Activated naive CD4-positive, alpha-beta T cell (primary cell): ENCODE measurements at places on chromosomes 3 and 15.

DNA sequence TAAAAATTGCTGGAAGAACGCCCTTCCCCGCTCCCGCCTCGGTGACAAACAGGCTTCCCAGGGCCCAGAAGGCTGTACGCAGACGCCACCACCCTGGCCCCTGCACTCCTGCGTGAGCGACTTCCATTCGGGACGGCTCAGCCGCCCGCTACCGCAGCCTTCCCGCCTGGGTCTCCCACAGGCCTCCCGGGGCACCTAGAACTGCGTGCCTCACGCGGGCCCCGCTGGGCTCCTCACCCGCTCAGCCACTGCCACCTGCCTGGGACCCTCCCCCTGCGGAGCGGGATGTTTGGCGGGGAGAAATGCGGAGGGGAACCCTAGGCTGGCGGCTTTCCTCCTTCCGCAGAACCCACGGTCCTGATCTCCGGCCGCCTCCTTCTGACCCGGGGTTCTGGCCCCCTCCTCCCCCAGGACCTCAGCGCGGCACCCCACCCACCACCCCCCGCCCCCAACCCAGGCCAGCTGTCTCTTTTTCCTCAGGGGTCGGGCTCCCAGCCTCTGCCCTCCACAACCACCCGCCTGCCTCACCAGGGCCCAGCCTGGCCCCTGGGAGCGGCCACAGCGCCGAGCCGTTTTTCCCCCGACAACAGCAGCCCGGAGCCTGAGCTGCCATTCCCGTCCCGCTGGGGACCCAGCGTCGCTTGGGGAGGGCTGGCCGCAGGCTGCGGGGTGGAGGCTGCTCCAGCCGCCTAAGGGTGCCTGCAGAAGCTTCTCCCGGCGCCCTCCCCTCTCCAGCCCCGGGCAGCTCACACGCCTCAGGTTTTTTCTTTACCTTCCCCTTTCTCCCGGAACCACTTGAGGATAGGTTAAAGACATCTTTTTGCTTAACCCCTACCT, 27.6 kb upstream of the RAB7A start:
- no peak for DNase-seq

DNA sequence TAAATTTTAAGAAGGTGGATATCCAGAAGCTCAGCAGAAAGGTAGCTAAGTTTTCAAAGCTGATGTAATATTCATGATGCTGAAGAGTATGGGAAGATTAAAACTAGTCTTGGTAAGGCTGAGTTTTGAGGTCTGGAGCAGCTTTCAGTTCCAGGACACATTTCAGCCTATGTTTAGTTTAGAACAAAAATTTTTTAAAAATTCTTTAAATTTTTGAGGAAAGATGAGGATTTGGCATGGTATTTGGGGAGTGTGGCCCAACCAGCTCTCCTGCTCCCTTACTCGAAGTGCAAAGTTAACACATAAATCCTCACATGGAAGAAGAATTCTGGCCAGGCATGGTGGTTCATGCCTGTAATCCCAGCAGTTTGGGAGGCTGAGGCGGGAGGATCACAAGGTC, 1039.1 kb downstream of the NAALADL2 start:
- no peak for DNase-seq

DNA sequence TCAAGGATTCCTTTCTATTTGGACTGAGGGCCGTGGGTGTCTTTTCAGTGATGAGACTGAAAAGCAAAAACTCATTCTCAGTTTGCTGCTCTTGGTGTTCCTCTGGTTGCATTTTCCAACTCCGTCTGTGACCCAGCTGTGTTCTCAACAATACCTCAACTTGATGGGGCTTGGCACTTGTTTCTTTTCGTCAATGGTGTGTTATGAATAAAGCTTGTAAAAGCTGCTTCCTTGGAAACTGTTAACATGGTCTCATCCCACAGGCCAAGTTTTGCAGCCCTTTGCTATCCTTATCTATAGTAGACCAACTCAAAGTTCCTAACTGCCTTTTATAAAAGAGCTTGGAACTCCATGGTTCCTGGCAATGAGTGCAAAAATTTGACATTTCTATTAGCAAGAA, 142.5 kb upstream of the UBE2E1 start:
- no peak for DNase-seq

DNA sequence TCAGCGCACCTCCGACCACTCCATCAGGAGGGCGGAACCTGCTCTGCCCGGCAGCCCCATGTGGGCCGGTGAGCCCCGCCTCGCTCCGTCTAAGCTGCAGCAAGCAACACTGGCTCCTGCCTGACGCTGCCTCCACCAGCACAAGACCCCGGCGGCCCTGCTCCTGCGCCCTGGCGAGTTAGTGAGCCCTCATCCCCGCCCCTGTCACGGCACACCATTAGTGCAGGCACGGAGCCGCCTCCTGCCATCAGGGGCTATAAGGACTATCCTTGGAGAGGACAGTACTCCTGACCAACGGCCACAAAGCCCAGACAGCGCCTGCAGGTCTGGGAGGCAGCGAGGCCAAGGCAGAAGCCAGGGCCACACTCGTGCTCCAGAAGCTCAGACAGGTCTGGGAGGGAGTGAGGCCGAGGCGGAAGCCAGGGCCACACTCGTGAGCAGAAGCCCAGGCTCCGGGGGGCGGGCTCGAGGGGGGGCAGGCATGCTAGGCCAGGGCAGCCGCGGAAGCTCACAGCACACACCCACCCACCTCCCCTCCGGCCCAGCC, 39.4 kb downstream of the TNK2 start:
- DNase-seq: no peak

DNA sequence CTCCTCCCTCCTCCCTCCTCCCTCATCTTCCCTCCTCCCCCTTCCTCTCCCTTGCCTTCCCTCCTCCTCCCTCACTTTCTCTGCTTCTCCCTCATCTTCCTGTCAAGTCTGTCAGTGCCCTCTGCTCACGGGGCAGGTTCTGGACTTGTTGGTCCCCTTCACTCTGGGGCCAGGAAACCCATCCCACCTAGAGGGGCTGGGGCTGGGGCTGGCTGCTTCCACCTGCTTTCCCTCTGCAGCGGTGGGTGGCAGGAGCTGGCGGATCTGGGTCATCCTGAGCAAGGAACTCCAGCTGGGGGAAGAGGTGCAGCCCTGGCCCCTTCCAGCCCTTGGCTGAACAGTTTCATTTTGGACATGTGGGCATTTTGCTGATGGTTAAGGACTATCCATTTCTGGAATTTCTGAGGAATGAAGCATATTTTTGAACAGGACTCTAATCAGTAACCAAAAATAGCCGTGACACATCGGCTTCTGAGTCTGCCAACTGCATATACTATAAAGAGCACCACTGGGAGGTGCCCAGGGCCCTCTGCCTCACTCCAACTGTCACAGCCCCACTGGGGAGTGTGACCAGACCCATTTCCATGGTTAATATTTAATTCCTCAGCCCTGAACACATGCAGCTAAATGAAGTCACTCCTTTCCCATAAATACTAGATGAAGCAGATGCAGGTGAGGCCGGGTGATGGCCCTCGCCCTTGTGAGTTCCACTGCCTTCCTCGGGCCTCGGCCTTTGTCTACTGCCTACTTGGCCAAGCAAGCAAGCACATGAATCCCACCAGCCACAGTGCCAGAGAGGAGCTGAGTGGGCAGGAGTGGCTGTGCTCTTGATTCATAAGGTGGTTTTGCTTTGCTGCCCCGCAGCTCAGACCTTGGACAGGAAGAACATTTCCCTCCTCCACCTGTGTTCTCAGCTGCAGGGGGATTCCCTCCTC, 39.8 kb downstream of the CHDH start:
- no peak for DNase-seq

DNA sequence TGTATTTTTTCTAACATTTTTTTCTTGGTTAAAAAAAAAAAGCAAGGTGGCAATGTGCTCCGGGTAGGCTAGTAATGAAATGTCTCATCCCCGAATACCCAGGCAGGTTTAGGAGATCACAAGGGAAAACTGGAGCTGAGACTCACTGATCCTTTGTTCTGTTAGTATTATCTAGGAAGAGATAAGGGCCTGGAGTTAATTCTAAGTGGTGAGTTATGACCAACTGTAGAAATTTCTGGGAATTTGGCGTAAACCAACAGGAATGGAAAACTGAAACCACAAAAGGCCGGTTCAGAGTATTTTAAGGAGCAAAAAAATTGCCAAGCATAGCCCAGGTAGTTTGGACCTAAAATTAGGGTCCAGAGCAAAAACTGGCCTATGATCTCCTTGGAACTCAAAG, 12.4 kb downstream of the PPM1M start:
- DNase-seq: no peak

DNA sequence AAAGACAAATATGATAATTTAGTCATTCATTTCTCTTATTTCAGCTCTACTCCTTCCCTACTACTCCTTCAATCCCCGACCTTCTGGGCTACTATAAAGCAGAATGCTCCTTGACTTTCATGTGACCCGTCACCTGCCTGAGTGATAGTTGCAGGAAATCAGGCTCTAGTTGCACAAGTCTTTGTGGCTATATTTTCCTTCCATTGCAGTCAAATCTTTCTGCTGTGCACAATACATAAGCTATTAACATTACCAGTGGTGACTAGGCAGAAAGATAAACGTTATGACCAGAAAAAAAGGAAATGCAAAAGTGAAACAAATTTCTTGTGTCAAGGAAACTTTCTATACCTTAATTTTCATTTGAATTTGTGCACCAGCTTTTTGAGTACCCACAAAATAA, 2.3 kb downstream of the SUCNR1 start:
- DNase-seq: no peak

- no peak for DNase-seq
Measured at GRCh38 chr3:11509173-11510000, 134.3 kb downstream of the VGLL4 start.

DNA sequence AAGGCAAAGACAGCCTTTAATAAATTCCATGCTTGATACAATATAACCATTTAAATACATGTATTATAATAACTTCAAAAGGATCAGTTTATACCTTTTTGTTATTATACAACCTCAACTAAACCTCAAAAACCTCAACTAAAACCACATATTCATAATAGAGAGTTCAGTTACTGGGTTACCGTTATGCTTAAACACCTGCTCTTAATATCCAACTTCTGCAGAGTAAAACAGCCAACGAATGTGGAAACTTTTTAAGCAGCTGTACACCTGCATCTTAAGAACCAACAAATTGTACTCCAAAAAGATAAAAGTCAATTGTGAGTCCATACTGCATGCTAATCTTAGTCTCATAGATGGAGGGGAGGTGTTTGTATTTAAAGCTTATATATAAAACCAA, 53.5 kb downstream of the TFDP2 start:
- no peak for DNase-seq

GRCh38 chr3:178318941-178319816, 217.1 kb upstream of the KCNMB2 start:
- no peak for DNase-seq

GRCh38 chr3:69986419-69986818, 13.1 kb upstream of the SAMMSON start:
- no peak for DNase-seq

DNA sequence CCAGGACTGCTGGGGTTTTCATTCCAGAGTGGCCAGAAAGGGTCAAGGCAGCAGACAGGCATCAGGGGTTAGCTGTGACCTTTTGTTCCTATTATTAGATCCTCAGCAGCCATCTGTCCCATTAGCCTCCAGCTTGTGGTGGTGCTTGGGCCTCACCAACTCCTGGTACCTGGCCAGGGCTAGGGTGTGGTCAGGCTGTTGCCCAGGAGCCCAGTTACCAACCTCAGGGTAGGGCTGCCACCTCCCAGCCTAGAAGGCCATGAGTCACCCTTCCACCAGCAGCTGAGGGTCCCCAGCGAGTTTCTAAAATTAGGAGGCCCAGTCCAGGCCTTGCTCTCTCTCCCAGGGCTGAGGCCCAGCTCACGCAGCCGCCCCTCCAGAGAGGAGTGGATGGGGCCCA, 12.2 kb downstream of the TMEM43 start:
- no peak for DNase-seq

DNA sequence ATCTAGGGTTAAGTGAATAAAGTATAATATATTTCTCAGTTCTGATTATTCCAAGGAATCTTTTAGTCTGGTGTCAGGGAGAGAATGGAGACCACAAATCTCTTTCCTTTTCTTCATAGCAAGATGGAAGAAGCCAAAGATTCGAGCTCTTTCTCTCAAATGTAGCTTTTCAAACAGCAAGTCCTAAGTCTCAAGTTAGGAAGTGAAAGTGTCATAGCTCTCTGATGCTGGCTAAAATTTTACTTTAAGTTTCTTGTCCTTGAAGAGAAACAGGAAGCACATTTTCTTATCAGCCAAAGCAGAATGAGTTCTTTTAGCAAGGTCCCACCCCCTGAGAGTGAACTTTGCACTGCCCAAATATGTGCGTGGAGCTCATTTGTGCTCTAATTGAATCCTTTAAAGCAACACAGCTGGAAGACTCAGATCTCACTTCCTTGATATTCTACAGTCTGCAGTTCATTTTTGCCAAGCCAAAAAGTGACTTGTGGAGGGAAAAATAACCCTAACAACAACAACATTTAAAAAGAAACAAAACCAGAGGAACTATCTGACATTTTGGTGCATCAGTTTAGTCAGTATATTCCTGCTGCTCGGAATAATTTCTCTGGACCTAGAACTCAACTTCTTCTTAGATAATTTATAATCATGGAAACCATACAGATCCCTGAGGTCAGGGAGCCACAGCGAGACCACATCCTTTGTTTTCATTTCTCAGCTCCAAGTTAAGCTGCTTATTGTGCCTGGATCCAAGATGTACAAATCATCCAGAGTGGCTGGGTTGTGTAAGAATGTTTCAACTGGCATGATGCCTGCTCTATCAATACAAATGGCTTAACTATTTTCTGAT, 238.7 kb upstream of the P2RY1 start:
- DNase-seq: no peak

DNA sequence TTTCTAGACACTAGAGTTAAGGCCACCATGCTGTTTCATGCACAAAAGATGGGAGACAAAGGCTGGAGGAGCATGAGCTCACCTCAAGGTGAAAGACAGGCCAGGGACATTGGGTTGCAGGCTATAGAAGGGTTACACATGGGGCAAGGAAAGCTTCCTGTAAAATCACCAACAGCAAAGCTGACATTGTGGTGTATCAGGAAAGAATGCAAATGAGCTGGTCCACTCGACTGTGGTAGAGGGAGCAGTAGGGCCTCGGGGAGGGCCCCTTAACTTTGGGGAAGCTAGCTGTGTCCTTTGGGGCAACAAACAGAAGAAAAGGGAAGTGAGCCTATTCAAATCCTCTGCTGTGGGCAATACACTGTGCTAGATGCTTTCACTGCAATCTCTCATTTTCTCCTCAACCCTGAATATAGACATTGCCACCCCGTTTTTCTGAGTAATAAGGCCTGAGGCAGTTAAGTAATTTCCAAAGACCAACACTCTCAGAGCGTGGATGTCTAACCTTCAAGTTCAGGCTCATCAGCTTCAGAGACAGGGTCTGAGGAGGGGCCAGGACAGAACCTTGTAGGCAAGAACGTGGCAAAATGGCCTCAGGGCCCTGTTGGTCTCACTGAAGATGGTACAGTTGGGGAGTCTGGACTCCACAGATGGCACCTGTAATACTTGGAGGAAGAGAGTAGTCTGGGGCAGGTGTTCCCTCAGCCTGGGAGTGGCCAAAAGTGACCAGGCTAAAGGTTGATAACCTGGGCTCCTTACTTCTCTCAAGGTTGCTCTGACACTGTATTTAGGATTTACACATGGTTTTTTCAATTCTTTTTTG, 24.1 kb downstream of the CX3CR1 start:
- DNase-seq: no peak

GRCh38 chr3:113541519-113541918, 9.2 kb downstream of the SIDT1 start:
- DNase-seq: no peak
